ENCODE measurements at places on chromosomes 5 and 9. TPM values are rescaled to one million over a fixed set of nuclear protein-coding genes. Genes with fewer than 3 reads are reported as not detected.

SLC27A4 gene
- 48.5 TPM for total RNA-seq

DNA sequence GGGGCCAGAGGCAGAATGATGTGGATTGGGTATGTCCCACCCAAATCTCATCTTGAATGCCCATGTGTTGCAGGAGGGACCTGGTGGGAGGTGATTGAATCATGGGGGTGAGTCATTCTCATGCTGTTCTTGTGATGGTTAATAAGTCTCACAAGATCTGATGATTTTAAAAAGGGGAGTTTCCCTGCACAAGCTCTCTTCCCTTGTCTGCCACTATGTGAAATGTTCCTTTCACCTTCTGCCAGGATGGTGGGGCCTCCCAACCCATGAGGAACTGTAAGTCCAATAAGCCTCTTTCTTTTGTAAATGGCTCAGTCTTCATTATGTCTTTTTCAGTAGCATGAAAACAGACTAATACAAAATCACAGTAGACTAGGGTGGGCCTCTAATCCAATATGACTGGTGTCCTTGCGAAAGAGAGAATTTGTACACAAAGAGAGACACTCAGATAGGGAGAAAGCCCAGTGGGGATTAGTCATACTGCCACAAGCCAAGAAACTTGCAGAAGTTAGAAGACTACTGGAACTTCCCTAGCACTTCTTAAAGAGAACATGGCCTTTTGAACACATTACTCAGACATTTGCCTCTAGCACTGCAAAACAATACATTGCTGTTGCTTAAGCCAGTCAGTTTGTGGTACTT, 68.4 kb downstream of the ANXA1 start:
- DNase-seq = no peak

- DNase-seq = no peak
These were observed 171.9 kb downstream of the KDM4C start for GRCh38 chr9:6929441-6930215.

KIF20A gene
- 1.9 TPM for total RNA-seq

NR2F1 gene
- total RNA-seq = 3.5 TPM

- no peak for DNase-seq
These were observed 34.0 kb downstream of the RXRA start for GRCh38 chr9:134360180-134360759.

GRCh38 chr5:166436872-166437271, 1854.6 kb upstream of the WWC1 start:
- DNase-seq = no peak

- peak; percentile 29 for DNase-seq
These were observed 730 bp downstream of the WWC1 start for GRCh38 chr5:168291964-168292785.

DNA sequence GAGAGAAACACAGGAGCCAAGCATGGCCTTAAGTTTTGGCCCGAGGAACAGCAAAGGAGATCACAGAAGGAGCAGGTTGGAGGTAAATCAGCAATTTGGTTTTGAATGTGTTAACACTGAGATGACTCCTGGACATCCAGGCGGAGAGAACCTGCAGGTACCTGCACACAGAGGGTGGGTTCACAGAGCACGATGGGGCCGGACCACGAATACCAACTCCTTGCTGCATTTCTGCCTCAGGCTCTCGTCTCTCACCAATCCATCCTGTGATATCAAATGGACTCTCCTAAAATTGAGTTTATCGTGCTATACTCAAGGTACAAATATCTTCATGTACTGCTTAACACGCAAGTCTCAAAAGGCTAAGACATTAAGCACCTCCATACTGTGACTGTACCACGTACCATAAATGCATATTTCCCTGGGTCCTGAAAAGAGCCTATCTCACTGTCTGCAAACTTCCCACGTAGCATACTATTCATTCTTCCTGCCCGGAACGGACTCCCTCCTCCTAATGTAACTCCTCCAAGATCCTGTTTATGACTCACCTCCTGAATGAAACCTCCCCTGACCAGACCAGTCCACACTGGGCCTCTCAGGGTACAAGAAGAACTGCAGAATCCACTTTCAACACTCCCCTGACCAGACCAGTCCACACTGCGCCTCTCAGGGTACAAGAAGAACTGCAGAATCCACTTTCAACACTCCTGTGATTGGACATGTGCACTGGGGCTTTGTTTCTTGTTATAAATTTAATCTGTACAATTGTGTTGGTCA, 380.8 kb upstream of the RFX3 start:
- DNase-seq = no peak

DNA sequence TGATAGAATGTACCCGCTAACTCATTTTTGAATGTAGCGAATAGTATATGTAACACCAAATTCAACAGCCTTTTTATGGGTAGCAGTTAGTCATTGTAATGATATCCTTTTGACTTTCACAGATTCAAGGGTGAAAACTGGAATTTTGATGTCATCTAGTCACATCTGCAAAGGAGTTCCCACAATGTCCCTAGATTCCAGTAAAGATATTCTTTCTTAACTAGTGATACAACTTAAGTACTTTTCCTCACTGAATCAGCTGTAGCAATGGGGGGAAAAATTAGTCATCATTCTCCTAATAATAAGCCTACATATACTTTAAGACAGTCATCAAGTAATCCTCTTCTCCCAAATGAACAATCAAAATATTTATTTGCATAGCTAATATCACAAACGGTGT, 11.5 kb upstream of the SSBP2 start:
- no peak for DNase-seq

GRCh38 chr9:96720435-96720834, 57.5 kb downstream of the ZNF510 start:
- no peak for DNase-seq

DNA sequence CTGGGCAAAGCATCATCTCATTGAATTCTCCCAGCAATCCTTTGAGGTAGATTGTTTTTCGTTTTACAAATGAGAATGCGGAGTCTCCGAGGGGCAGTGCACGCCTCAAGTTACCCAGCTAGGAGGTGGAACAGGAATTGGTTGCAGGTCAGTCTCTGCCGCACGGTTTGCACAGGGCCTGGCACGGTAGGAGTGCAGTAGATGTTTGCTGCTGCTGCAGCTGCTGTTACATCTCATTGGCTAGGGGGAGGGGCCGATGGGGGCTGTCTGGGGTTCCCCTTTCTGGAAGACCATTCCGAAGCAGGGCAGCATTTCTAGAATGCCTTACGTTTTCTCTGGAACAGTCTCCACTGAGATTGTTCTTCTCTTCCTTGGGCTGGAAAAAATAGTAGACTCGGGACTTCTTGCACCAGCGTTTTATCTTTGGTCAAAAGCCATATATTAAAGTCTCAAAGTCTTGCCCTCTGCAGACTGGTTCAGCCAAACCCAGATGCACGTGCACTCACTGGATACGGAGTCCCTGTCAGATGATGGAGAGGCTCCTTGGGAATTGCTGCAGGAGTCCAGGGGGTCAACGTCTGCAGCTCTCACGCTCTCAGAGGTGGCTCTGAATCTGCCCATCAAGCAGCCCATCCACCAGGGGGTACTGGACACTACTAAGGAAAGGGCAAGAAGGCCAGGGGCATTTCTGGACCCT, 1.2 kb downstream of the USP20 start:
- peak; percentile 26 for DNase-seq

DNA sequence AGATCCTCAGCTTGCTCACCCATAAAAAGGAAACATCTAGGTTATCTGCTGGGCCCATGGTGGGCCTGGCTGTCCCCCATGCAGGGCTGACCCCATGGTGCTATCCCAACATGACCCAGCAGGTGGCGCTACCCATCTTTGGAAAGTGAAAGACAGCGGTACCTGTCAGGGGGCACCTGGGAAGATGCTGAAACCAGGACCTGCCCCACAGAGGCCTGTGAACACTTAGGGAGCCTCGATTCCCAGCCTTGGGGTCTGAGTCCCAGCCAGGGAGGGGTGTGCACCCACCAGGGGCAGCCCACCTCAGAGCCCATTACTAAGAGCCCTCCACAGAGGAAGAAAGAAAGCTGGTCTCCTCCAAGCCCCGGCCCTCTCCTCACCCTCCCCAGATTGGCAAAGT, 46.6 kb upstream of the IPPK start:
- DNase-seq = peak; percentile 80

DNA sequence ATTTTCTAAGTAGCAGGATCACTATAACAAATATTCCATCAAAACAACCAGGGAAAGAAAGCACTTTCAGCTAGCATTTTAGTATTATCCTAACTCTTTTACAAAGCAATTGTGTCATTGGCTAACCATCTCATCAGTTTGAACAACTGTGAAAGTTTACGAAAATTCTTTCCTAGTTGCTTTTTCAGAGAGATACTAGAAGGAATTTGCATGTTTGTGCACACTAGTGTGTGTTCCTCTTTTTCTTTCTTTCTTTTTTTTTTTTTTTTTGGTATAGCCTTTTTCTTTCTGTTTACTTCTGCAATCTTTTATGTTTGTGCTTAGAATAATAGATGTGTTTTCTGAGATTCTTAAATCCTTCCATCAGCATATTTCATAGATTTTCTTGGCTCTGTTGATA, 124.7 kb upstream of the SEMA6A start:
- DNase-seq = no peak

DNA sequence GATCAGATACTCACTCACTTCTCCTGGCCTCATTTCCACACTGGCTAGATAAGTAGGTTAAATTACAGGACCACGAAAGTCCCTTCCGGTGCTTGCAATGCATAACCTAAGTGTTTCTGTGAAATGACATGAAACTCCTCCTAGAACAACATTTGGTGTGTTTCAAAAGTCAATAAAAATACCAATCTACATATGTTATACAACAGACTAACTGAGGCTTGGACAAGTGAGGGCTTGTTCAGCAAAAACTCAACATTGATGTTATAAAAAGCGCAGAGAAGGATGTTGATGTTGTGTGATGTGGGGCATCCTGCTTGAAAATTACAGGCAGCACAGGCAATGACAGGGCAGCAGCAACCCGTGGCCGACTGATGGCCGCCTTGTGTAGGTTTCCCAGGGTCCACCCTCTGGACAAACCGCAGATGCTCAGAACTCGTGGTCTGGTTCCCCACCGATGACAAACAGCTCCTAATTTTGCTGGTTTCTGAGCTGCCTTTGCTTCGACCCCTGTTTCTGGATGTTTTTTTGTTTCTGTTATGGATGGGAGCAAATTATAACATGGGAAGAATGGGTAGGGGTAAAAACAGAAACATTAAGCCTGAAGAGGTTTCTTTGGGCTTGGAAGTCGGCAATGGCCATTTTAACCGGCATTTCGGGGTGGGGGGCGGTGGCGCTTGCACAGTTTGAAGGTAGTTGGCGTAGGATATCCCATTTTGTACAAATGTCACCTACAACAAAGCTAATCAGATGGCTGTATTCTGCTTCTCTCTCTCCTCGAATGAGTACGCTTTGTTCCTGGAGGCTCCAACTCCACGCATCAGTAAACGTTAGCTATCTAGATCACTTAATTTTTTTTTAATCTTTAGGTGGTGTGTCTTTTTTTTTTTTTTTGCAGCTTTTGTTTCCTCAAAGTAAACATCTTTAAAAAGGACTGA, 116.1 kb downstream of the PDZD2 start:
- DNase-seq = no peak

Measured in transverse colon (tissue), 4 donors.